ENCODE measurements at places on chromosomes 4 and X. TPM values are rescaled to one million over a fixed set of nuclear protein-coding genes. Genes with fewer than 3 reads are reported as not detected.
A peak's percentile ranks its signal among the peaks of the same experiment; 100 is the strongest.

DNA sequence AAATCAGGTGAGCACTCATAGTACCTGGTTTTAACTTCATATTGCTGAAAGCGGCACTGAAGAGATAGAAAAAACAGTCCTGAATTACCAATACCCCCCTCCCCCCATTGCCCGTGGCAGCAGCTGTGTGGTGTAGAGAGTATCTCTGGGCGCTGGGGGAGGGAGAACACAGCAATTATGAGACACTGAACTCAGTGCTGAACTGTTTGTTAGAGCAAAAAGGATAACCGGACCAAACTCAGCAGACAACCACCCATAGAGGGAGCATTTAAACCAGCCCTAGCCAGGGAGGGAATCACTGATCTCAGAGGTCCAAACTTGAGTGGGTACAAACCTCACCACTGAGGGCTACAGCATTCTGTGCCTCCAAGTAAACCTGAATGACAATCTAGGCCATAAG, 457.4 kb upstream of the TEX13C start:
- H3K27ac ChIP-seq = no peak overlapping the region
- no peaks in the 10 kb centered on the region for H3K36me3 ChIP-seq
- no peaks in the 10 kb centered on the region for H3K4me1 ChIP-seq

Gene SLAIN2
- 274 TPM for total RNA-seq

Gene RCHY1
- total RNA-seq = 10.3 TPM

DNA sequence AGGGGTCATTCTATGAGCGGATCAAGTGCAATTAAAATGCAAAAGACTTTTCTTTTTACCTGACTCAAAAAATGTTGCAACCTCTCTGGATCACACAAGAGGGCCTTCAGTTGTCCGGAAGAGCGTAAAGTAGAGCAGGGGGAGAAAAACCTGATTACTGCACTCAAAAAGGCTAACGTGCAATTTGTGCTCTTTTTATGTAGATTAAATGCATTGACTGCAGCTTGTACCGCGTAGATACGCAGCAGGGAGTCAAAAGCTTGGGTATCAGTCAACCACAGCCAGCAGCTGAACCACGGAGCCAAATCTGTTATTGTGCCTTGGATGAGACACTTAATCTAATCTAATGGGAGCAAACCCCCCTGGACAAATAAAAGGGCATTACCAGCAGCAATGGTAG, 107.3 kb upstream of the RAI2 start:
- H3K27me3 ChIP-seq = no peaks in the 10 kb centered on the region
- no peaks in the 10 kb centered on the region for H3K36me3 ChIP-seq
- H3K4me3 ChIP-seq = no peak overlapping the region

DNA sequence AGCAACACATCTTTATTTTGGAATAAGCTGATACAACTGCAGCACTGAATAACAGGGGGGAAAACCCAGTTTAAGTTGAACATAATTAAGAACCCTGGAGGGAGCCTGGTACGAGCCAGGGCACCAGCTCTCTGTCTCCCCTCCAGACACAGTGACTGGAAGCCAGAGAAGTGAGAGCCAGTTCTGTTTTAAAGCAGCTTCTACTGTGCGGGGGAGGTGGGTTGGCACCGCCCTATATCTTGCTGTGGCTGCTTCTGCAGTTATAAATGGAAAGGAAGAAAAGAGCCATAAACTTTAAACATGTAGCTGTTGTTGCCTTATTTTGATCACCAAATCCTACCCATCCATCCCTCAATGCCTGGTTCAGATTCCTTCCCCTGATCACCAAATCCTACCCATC, 207.9 kb upstream of the ANXA3 start:
- DNase-seq = no peak
- H3K27ac ChIP-seq = no peak overlapping the region
- no peak overlapping the region for H3K4me3 ChIP-seq
- no peaks in the 10 kb centered on the region for H3K27me3 ChIP-seq
- no peaks in the 10 kb centered on the region for H3K36me3 ChIP-seq

Gene CDKL5
- 9.7 TPM for total RNA-seq

Gene SLC38A5
- total RNA-seq = 5.0 TPM

- no peak overlapping the region for H3K4me3 ChIP-seq
- peaks cover 38% of the 10 kb centered on the region for H3K4me1 ChIP-seq
- no peaks in the 10 kb centered on the region for H3K27me3 ChIP-seq
- H3K27ac ChIP-seq = no peak overlapping the region
These were observed 215.9 kb downstream of the CBR4 start for GRCh38 chr4:168794092-168794707.

Gene TBC1D8B
- 7.7 TPM for total RNA-seq

- no peak for DNase-seq
- no peaks in the 10 kb centered on the region for H3K27me3 ChIP-seq
- no peaks in the 10 kb centered on the region for H3K36me3 ChIP-seq
- H3K4me3 ChIP-seq = no peak overlapping the region
- H3K4me1 ChIP-seq = no peaks in the 10 kb centered on the region
These were observed 20.5 kb upstream of the PRR32 start for GRCh38 chrX:126799059-126799458.

DNA sequence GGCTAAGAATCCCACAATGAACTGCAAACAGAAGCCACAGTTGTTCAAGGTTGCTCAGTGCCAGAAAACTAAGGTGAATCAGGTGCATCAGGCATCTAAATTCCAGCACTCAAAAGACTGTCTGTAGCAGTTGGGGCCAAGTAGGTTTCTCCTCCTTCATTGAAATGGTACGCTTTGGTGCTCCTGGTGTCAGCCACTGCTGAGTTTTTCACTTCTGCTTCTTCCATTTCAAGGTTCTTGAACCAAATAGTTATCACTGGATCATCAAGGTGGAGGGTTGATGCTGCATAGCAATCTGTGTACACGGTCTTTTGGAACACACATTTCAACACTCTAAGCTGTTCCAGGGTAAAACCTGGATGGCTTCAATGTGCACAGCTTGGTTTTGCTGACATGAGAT, 74.4 kb downstream of the TMA16 start:
- DNase-seq = no peak
- no peaks in the 10 kb centered on the region for H3K27me3 ChIP-seq
- H3K36me3 ChIP-seq = no peaks in the 10 kb centered on the region
- H3K27ac ChIP-seq = no peak overlapping the region
- H3K4me3 ChIP-seq = no peak overlapping the region

DNA sequence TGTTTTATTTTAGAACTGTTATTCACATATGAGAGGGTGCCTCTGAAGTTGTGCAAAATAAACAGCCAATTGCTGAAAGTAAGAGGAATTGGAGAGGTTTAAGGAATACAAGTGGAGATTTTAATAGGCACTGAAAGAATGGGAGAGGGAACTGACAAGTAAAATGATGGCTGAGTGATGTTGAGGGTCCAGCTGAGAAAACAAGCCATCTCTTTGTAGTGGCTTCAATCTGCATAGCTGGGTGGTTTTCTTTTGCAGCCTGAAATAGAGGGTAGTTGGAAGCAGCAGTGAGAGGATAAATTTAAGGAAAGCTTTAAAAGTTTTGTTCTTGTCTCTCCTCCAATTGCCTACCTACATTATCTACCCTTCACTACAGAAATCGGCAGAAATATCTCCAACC, 106.7 kb upstream of the DGKK start:
- no peaks in the 10 kb centered on the region for H3K4me1 ChIP-seq
- DNase-seq = no peak
- no peaks in the 10 kb centered on the region for H3K27me3 ChIP-seq
- H3K36me3 ChIP-seq = no peaks in the 10 kb centered on the region
- H3K27ac ChIP-seq = no peak overlapping the region
- H3K4me3 ChIP-seq = no peak overlapping the region

- H3K36me3 ChIP-seq = no peaks in the 10 kb centered on the region
- no peak overlapping the region for H3K4me3 ChIP-seq
- no peaks in the 10 kb centered on the region for H3K4me1 ChIP-seq
- no peak overlapping the region for H3K27ac ChIP-seq
These were observed 104.5 kb downstream of the AMELX start for GRCh38 chrX:11397680-11398079.

Gene SMPX
- 19.2 TPM for total RNA-seq

GRCh38 chr4:19230906-19231545, 1020.7 kb upstream of the SLIT2 start:
- no peak for DNase-seq
- H3K4me3 ChIP-seq = no peak overlapping the region
- no peaks in the 10 kb centered on the region for H3K36me3 ChIP-seq

DNA sequence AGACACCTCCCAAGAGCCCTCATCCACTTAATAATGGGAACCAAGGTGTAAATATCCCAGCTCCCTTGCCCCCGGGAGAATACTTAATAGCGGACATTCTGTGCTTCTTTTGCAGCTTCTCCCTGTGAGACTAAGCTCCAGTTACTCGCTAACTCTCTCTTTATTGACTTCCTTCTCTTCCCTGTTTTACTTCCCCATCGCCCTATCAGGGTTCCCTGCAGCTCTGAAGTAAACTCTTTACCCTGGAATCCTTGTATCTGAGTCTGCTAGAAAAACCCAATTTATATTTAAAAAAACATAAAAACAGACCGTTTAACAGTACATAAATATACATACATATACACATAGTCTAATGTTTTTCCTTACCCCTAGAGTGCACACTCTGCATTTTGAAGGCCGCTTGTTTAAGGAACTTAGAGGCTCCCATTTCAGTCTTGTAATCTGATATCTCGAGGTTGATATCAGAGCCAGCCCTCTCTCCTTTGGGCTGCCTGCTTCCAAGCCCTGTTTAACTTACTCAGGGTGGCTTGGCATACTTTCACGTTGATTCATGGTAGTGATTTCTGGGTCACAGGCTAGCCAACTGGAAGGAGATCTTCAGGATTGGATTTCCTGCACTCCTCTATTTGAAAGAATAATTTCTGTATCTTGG, 177.4 kb upstream of the SCML1 start:
- H3K36me3 ChIP-seq = no peaks in the 10 kb centered on the region
- peaks cover 7% of the 10 kb centered on the region for H3K4me1 ChIP-seq
- H3K4me3 ChIP-seq = no peak overlapping the region
- peak overlapping the region; percentile 29 for H3K27ac ChIP-seq

All from stomach (tissue), 19 donors.